ENCODE measurements at places on chromosomes 6 and 20.

- no peak for DNase-seq
Measured at GRCh38 chr20:40882152-40882551, 146.5 kb upstream of the TOP1 start.

DNA sequence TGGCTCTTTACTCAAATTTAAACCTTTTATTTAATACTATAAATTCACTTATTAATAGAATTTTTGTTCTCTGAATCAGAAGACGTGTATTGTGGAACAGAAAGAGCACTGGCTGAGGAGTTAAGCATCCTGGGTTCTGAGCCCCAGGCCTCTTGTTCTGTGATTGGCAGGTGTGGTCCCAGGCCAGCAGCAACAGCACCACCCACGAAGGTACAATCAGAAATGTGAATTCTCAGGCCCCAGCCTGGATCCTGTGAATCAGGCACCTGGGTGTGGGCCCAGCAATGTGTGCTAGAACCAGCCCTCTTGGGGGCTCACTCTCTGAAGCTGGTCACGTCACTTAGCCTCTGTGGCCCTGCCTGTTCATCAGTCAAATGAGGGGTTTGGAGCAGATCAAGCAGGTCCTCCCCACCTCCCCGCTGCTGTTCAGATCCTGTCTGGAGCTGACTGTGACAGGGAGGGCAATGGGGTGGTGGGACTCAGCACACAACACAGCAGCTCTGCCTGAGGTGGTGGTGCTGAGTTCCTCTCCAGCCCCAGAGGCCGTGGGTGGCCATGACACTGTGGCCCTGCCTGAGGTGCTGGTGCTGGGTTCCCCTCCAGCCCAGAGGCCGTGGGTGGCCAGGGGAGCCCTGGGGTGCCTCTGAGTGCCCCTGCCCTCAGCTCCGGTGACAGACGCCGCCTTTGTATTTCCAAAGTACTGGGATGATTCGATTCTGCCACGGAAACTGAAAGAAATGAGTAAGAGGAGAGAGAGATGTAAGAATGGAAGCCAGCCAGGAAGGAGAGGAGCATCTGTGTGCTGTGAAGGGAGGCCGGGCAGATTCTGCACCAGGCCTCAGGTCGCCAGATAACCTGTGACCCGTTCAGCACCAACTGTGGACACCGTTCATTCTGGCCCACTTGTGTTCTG lies 41.6 kb upstream of the FRMD1 start:
- DNase-seq: no peak

DNA sequence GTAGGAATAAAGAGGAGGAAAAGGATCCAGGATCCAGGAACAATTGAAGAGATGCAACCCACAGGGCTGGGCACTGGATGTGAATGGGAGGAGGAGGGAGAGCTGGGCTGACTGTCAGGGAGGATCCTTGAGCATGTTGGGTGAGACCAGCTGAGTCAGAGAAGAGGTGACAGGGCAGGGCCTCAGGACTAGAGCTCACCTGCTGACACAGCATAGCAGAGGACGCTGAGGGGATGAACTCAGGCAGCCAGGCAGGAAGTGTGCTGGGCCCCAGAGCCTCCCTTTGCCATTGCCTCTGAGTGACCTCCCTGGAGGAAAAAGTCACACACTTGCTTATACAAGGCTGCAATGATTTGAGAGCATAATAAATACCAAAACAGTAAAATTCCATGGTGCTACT lies 72.3 kb downstream of the ZNF133 start:
- DNase-seq: no peak

- DNase-seq: no peak
Measured at GRCh38 chr6:140370441-140370840, 996.0 kb upstream of the CITED2 start.

DNA sequence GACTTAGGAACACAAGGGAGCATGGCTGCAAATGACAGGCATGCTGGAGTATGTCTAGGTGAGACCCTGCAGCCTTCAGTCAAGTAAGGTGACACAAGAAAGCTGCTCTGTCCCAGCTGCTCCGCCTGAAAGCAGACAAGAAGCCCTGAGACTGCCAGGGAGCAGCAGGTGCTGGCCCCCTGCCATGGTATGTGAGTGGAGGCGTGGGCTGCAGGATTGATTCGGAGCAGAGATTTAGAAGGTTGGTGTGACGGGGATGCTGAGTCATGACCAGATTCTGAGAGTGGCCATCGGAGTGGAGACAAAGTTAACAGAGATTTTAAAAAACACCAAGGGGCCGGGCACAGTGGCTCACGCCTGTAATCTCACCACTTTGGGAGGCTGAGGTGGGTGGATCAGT lies 17.8 kb downstream of the LRP11 start:
- DNase-seq: no peak

DNA sequence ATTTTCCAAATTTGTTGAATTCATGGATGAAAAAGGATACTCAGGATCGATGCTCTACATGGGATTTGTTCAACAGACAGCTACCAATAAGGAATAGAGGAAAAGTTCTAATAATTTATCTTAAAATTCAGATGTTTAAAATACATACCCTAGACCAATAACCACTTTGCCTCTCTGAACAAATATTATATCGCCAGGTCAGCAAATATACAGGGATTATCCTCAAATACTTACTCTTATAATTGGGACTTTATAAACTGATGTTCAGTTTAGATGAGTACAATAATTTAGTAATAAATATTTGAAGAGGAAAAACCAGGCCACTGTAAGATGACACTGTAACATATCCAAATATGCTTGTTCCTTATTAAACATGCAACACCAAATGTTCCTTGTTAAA lies 268.7 kb downstream of the DOK5 start:
- DNase-seq: no peak

DNA sequence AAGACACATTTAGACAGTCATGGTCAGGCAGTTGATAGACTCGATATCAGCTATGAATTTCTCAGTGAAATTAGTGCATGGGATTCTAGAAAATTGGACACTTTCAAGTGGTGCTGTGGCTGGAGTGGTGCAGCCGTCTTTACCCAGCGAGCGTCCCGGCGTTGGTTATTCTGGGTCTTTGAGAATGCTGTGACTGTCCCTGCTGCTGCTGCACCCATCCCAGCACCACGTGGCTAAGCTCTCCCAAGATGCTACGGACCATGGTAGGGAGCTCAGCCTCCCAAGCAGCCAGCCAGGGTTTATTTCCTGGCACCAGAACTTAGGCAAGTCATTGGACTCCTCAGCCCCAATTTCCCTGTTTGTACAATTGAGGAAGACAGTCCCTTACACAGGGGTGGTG lies 147.2 kb upstream of the RPS6KA2 start:
- no peak for DNase-seq

GRCh38 chr20:64255361-64256281 lies at the start of gene PCMTD2:
PCMTD2 (plus strand) TSS chr20:64255748; CDS start chr20:64259966, 4,218 bp downstream.
- DNase-seq: peak; percentile 81

DNA sequence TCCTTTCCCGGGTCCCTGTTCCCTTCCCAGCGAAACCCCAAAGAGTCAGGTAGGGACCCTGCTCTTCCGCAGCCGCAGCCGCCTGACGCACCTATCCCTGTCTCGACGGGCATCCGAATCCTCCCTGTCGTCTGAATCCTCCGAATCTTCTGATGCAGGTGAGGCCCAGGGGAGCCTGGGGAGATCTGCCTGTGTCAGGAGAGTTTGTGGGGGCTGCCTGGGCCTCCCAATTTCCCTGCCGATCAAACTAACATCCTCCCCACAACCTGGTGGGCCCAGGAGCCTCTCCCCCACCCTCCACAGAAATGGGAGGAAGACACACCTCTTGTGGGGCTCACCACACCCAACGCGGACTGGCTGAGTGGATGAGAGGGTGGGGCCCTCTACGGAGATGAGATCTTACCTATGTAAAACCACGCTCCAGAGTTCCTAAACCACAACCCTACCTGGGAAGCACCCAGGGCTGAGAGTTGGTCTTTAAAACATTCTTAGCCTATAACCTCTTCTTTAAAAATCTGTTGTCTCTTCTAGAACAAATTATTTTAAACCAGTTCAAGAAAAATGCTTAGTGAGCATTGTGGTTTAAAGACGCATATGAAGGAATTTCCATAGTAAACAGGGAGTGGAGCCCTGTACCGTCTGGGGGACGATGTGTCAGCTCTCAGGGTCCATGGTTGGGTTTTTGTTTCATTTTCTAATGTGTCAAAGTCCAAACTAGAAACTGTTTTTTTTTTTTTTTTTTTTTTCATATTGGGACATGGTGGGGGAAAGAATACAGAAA lies 1.7 kb downstream of the CDC25B start:
- DNase-seq: no peak

GRCh38 chr6:97437087-97437486 lies 154.1 kb upstream of the MMS22L start:
- no peak for DNase-seq

DNA sequence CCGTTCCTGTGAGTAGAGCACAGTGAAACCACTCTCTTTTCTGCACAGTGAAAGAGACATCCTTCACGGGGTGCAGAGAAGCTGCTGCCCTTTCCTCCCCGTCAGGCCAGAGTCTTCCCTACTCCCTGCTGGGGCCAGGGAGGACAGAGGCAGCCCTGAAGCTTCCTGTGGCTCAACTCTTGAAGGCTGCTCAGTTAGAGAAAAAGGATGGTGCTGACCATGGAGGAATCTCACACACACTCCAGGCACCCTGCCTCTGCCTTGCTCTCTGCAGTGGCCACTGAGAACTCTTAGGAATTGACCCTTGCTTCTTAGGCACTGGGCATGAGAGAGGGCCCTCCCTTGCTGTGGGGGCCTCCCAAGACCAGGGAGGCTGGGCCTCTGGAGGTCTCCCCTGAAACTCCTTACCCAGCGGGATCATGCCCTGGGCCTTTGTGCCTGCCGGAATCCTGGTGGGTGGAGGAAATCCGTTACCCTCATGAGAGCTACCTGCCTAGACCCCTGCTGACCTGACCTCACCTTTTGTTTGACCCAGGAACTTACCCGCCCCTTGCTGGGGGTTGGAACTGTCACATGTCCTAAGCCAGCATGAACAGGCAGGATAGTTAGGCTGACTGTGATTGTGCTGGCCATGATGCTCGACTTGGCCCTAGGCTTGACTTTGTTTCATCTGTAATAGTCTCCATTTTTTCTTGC lies 65.0 kb upstream of the CD93 start:
- no peak for DNase-seq

- no peak for DNase-seq
Measured at GRCh38 chr20:5489601-5490000, 172.8 kb upstream of the PROKR2 start.

GRCh38 chr6:125230674-125231073 lies 71.1 kb downstream of the HDDC2 start:
- no peak for DNase-seq

- no peak for DNase-seq
Measured at GRCh38 chr6:37038292-37039198, 33.1 kb downstream of the FGD2 start.

DNA sequence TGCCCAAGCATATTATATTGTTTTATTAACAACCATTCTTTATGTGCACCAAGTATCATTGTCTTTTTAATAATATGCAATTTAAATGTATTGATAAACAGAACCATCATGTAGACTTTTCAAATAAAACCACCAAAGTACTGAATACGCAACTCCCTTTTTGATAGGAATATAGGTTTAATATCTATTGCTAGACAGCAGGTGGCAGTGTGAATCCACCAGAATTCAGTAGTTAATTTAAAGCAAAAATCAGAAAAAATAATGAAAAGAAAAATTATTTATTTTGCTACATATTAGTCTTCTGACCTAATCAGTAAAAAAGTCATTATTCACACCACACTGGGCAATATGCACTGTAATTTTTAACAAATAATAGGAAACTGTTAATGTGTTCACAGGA lies 143.7 kb downstream of the KLHL32 start:
- no peak for DNase-seq

DNA sequence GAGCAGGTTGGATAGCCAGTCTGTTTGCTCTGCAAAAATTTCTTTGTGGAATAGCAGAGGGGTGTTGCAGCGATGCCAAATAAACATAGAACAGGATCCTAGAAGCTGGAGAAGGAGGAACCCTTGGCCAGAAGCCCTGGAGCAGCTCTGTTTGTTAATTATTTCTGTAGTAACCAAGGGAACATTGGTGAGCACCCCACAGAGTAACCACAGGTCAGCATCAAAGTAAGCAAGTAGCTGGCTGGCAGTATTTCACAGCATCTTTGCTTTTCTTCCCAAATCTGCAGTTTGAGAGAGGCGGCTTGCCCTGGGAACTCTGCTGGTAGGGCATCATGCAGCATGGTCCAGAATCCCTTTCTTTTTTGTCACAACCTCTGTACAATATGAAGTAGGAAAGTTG lies 12.7 kb upstream of the APMAP start:
- no peak for DNase-seq

GRCh38 chr20:1844325-1845162 lies 50.7 kb upstream of the SIRPA start:
- no peak for DNase-seq

GRCh38 chr20:44714701-44715498 lies at the start of gene CCN5:
CCN5 (plus strand) TSS chr20:44715369; CDS start chr20:44715391, 22 bp downstream.
- no peak for DNase-seq
